ENCODE measurements at places on chromosomes 1 and 21. TPM values are rescaled to one million over a fixed set of nuclear protein-coding genes. Genes with fewer than 3 reads are reported as not detected.

Gene AGRN
- 53.3 TPM for polyA plus RNA-seq

Gene PTGFR
- polyA plus RNA-seq = 1.1 TPM

Gene FYB2
- 21.0 TPM for polyA plus RNA-seq

Gene TTC22
- polyA plus RNA-seq = 9.0 TPM

Gene TRIM45
- 4.3 TPM for polyA plus RNA-seq

Gene SH2D1B
- polyA plus RNA-seq = not detected

Gene GALE
- polyA plus RNA-seq = 114 TPM

Gene PTPN7
- 0.41 TPM for polyA plus RNA-seq

Gene LGR6
- 1.5 TPM for polyA plus RNA-seq

Gene NCAM2
- polyA plus RNA-seq = 1.7 TPM

Gene AIM2
- polyA plus RNA-seq = 1.1 TPM

Gene ADAM15
- polyA plus RNA-seq = 108 TPM

Gene OR2L2
- polyA plus RNA-seq = 0.06 TPM

- DNase-seq = no peak
Observed at GRCh38 chr1:206590025-206590758, 22.1 kb downstream of the EIF2D start.

DNA sequence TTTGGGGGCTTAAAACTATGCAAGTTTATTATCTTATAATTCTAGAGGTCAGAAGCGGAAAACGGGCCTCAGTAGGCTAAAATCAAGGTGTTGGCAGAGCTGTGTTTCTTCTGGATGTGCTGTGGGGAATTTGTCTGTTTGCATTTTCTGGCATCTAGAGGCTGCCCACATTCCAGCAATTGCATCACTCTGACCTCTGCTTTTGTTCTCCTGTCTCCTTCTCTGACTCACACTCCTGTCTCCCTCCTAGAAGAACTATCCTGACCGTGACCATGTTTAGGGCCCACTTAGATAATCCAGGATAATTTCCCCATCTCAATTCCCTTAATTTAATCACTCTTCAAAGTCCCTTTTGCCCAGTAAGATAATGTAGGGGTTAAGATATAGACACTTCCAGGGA, 127.4 kb upstream of the DEPDC1 start:
- DNase-seq = no peak

- no peak for DNase-seq
Observed at GRCh38 chr1:46798810-46799209, at the start of gene CYP4B1. Gene CYP4B1 (plus strand): TSS chr1:46799046. CDS start chr1:46799082, 36 bp downstream.

DNA sequence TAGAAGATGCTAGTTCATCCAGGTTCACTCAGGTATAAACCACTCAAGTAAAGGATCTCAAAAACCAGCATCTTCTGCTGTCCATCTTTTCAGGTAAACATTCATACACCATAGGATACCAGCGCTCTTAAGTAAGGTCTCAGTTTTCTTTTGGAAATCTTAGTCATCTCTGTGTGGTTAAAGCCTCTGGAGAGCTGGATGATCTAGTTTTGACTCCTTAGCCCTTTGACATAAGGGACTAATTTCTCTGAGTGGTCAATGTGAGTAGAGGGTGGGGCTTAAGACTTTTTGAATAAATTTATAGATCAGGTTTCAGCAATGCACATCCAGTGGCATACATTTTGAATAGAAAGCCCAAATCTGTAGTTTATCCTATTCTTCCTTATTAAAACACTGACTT, 92.3 kb downstream of the CTH start:
- DNase-seq = no peak

- DNase-seq = no peak
Observed at GRCh38 chr1:28756846-28757245, 20.1 kb downstream of the YTHDF2 start.

DNA sequence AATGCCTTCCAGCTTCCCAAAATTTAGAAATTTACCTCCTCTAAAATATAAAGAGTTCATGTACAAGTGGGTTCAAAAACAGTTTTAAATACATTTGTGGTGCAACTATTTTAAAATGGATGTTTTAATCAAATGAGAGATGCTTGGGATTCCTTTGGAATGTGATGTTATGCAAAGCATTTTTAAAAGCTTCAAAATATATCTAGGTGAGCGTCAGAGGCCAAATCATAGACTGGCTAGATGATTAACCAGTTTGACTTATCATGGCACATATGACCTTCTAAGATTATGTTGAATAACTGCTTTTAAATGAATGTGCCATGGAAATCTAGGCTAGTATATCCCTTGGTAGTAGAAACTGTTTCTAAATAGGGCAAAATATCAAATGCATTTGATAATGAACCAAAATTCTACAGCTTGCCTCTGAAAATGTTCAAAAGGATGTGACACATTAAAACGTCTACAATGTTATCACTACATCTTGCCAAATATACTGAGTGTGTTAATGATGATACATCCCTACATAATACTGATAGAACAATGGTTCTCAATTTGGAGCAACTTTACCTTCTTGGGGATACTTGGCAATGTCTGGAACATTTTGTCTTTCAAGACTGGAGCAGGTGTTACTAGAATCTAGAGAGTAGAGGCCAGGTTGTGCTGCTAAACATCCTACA, 650.9 kb upstream of the ADGRL2 start:
- no peak for DNase-seq

GRCh38 chr1:206882555-206882954, 14.7 kb upstream of the IL24 start:
- DNase-seq = no peak

- peak; percentile 62 for DNase-seq
Observed at GRCh38 chr1:151998611-151999362, 5.1 kb upstream of the S100A10 start.

GRCh38 chr1:12016182-12016581, 3.1 kb upstream of the MIIP start:
- no peak for DNase-seq

DNA sequence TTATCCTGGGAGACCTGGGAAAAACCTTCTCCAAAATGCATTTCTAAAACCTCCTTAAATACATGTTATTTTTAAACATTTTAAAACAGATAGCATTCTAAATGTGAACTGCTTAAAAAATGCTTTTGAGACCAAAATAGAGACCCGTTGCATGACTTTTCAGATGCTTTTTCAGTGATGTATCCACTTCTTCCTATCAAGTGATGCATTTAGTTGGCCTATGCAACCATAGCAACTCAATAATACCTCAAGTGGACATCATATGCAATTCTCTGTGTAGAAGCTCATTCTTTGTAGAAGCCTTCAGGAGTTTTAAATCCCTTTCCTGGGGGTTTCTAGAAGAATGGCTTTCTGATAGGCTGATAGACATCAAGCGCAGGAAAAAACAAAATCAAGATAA, 94.5 kb upstream of the RAVER2 start:
- DNase-seq = no peak

DNA sequence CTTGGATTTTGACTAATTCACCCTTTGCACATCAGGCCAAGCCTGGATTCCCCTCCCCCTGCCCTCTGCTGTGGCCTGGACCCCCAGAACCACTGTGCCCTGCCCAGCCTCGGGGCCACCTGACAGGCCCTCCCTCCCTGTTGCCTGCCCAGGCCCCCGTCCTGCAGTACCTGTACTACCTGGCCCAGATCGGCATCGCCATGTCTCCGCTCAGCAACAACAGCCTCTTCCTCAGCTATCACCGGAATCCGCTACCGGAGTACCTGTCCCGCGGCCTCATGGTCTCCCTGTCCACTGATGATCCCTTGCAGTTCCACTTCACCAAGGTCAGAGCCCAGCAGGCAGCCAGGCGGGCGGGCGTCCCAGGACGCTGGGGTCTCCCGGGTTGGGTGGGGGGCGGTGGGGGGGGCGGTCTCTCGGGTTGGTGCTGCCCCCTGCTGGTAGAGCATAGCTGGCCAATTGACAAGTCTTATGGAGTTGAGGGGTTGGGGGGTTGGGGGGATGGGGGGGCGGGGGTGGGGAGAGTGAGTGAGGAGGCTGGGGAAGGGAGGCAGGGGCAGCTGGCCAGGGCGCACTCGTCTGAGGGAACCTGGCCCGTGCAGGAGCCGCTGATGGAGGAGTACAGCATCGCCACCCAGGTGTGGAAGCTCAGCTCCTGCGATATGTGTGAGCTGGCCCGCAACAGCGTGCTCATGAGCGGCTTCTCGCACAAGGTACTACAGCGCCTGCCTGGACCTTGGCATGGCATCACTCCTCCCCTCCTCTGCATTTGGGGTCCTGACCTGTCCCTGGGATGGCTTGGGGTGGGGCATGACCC, 10.7 kb downstream of the AMPD2 start:
- no peak for DNase-seq

- no peak for DNase-seq
Observed at GRCh38 chr1:14039582-14040430, 339.8 kb downstream of the PRDM2 start.

DNA sequence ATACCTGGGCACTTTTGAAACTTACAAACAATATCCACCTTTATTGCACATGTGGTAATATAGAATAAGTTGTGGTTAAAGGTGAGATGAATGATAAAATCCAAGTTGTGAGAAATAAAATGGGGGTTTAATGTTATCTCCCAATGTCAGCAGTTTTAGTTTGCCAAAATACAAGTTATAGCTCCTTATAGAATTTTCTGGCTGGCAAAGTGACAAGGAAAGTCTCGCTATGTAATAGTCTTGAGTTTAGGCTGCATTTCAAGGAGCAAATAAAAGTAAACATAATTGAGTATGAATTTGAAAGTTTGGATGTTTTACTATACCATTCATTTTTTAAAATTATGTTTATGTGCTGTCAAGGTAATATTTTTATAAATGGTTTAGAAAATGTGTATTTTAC, 15.0 kb upstream of the NEXN start:
- no peak for DNase-seq

DNA sequence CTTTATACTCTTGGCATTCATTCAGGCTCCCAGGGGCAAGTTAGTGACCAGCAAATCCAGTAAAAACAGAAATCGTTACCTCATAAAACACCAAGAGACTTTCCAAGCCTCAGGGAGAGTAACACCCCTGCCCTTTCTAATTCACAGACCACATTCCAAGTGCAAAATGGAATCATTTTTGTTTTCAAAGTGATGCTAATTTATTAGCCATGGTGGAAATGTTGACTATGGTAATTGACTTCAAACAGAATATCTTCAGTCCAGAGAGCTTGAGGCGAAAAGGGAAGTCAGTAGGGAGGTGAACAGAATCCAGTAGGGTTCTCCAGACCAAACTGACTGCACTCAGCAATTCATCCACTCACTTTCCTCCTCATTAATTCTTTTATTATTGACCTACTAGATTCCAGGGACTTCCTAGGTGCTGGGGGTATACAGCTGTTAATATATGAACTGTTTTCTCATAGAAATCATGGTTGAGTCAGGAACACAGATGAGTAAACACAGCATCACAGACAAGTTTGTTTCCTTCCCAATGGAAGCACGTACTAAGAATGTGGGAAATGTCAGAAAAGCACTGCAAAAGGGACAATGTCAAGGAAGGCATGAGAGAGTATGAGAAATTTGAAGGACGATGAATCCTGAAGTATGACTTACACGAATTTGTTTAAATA, 388.5 kb upstream of the C1orf87 start:
- no peak for DNase-seq

DNA sequence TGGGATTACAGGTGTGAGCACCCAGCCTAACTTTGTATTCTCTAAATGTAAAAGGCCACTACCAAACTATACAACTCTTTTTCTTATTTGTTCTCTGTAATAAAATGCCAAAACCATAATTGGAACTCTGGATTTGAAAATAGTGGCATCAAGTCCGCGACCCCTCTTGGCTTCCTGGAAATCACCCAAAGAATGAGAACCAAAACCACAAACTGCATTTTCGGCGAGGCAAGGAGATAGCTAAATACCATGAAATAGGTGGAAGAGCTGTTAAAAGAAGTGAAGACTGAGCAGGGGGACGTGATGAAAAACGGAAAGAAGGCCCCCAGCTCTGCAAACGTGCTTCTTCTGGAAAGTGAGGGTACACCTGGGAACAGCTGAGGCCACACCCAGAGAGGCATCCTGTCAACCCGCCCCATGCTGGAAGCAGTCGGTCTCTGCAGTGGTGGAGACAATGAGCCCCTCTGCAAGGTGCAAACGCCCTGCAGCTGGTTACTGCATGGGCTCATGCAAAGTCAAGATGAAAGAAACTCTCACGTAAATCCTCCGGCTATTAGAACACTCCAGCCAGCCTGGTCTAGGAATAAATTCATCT, 22.5 kb downstream of the VPS26C start:
- no peak for DNase-seq

- DNase-seq = no peak
Observed at GRCh38 chr1:19423130-19423529, 62.2 kb downstream of the CAPZB start.

DNA sequence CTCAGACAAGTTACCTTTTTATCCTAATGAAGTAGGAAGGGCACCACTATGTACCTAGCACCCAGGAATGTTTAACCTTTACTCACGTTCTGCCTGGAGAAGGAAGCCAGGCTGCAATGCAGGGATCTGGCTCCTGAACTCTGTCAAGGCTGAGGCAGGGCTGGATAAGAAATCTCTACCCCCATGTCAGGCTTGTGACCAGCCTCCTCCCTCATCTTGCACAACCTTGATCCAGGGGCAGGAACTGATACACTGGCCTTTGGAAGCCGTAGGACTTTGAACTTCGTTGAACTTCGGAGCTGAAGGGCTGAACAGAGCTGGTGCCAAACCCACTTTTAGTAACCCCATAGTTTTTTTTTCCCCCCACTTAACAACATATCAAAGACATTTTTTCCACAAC, 8.0 kb upstream of the AKR1A1 start:
- DNase-seq = peak; percentile 74

- DNase-seq = peak; percentile 51
Observed at GRCh38 chr1:14869187-14869586, 270.7 kb downstream of the KAZN start.

DNA sequence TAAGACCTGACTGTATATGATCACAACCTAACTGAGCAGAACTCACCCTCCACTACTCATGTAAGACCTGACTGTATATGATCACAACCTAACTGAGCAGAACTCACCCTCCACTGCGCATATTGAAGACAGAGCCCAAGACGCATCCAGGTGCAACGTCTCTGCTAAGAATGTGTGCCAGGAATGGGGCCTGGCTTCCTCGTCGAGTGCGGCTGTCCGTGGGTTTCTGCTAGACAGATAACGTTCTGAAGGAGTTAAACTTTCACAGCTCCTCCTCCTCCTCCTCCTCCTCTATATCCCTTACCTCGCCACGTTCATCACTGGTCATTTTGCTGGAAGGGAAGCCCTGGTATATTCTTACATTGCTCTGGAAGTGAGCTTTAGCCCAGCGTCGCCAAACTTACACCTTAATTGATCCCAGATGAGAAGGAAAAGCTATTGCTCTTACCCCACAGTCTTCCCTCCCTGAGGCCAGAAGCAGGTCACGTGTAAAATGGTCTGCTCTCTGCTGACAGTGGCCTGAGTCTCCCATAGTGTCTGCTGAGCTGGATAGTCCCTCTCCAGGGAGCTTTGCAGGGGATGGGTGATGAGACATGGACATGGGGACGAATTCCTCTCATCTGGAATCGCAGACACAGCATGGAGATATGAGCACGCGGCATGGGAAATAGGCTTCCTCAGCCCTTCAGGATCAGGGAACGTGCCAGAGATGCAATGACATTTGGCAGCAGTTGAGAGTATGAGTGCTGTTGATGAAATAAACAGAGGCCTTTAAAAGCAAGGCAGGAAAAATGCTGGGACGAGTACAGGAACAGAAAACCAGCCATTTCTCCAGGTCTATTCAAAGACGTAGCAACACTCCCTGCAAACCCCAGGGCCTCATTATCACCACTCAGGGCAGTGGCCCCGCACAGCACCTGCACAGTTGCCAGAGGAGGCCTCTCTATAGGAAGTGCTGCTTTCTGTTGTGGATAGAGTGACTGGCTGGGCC, 528.1 kb downstream of the KIF26B start:
- DNase-seq = no peak

All from hepatocyte (in vitro differentiated cells).